ENCODE measurements at places on chromosomes 12 and 14.

GRCh38 chr14:45212231-45212630 lies 40.8 kb downstream of the MIS18BP1 start:
- no peak for DNase-seq

DNA sequence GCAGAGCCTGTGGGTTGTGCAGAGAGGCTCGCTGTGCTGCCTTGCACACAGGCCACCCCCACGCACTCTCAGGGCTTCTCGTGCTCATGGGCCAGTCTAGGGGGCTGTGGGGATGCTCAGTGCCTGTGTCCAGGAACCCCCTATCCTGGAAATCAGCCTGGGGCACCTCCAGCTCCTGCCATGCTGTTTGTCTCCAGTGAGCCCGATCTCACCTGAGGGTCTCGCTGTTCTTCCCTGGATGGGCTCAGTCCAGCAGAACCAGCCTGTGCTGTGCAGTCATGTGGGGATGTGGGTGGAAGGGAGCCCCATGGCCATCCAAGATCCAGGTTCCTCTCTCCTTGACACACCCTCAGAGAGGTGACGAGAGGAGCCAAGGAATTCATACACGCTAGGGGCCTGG lies 26.7 kb downstream of the SERPINA1 start:
- DNase-seq, result no peak

DNA sequence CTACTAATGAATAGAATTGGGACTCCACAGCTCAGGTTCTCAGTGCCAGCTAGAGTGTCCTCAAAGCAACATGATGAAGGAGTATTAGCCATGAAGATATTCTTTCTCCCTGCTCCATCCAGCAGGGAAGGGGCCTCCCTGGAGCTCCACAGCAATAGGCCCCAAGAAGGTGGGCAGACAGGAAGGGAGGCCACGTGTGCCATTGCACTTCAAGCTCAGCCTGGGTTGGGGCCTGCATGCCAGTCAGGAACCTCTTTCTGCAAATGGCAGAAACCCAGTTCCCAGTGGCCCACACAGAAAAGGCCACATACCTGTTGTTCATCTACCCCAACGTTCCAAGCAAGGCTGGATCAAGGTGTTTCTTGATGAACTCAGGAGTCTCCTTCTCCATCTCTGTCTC lies 357.5 kb upstream of the SFSWAP start:
- no peak for DNase-seq

GRCh38 chr12:24853588-24853987 lies 95.3 kb downstream of the BCAT1 start:
- peak; percentile 38 for DNase-seq

DNA sequence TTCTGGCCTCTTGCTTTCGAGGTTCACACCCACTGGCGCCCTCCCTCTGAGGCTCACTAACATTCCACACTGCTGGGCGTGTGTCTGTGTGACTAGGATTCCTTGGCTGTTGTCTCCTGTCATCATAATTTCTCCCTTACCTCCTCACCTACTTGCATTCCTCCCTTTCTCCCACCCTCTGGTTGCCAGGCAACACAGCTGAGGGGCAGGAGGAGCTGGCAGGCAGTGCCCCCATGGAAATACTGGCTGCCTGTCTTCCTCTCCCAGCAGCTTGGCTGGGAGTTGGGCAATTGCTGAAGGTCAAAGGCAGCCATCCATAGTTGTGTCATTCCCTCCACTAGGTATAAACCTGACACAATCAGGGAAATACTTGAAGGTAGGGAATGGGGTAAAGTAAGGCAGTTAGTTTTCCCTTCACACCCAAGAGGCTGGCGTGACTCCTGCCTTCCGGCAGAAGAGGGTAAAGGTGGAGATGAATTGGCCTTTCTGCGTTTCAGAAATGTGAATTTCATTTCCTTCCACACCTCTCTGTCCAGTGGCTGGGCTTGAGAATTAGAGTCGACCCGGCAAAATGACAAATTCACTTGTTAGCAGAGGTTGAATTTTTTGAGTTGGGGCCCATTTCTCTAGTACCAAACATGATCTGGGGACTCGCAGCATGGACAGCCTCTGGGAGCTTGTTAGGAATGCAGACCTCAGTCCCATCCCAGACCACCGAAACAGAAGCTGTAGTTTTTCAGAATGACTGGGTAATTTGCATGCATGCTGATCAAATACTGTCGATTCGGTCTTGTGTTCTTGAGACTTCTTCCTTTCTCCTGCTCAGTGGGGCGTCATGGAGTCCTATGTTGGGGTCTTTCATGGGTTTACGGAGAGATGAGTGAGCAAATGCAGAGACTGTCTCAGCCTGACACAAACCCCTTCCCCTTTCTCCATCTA lies 24.3 kb upstream of the EMP1 start:
- peak; percentile 87 for DNase-seq

DNA sequence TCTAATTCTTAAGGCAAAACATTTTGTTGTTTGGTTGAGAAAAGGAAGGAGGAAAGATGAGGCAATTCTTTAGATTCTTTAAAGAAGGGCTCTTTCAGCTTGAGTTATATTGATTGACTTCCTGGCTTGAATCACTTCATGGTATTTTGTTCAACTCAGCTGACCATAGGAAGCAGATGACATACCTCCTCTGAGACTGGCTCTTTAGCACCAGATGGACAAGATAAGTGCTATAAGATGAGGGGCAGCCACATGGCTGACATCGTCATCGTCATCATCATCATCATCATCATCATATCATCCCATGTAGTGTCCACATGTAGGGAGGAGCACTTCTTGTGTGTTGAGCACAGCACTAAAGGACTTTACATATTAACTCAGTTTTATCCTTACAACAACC lies 81.3 kb downstream of the SSPN start:
- DNase-seq, result peak; percentile 27

- DNase-seq, result no peak
Measured at GRCh38 chr12:39401459-39401858, 41.5 kb downstream of the KIF21A start.

DNA sequence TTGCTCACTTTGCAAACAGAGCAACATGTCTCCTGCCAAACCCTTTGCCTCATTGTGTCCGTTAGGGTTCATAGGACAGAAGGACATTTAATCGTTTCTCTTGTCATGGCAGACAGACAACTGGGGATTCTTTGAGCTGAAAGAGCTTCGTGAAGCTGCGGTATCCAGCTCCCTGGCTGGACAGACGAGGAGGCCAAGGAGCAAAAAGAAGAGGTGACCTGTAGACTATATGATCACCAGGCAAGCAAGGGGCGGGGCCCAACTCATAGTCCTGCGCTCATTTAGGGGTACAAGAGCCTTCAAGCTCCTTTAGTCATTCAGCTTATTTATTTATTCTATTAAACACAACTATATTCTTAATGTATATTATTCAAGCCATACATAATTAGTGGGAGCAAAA lies 66.8 kb upstream of the VRK1 start:
- DNase-seq, result no peak

- DNase-seq, result no peak
Measured at GRCh38 chr14:89543425-89543790, 126.4 kb upstream of the FOXN3 start.

GRCh38 chr14:74516451-74517160 lies 23.0 kb downstream of the ISCA2 start:
- no peak for DNase-seq

- DNase-seq, result peak; percentile 39
Measured at GRCh38 chr12:8065991-8066594, at the start of gene C3AR1. C3AR1 (minus strand) TSS chr12:8066359; CDS start chr12:8060185, 6,174 bp downstream.

- DNase-seq, result peak; percentile 25
Measured at GRCh38 chr14:44149597-44149996, 357.5 kb downstream of the FSCB start.

DNA sequence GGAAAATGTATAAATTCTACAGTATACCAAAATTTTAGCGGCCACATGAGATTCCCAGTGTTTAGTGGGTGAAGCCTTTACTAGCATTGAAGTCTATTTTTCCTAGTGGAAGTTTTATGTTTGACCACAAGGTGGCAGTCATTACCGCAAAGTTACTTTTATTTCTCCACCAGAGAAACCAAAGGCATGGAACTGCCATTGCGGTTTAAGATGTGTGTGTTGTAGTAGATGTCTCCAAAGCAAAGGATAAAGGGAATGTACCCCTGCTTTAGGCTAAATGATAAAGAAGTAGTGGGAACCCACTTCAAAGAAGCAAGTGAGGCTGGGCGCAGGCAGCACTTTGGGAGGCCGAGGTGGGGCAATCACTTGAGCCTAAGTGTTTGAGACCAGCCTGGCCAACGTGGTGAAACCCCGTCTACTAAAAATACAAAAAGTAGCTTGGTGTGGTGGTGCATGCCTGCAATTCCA lies 140.5 kb downstream of the PRKCH start:
- peak; percentile 79 for DNase-seq

DNA sequence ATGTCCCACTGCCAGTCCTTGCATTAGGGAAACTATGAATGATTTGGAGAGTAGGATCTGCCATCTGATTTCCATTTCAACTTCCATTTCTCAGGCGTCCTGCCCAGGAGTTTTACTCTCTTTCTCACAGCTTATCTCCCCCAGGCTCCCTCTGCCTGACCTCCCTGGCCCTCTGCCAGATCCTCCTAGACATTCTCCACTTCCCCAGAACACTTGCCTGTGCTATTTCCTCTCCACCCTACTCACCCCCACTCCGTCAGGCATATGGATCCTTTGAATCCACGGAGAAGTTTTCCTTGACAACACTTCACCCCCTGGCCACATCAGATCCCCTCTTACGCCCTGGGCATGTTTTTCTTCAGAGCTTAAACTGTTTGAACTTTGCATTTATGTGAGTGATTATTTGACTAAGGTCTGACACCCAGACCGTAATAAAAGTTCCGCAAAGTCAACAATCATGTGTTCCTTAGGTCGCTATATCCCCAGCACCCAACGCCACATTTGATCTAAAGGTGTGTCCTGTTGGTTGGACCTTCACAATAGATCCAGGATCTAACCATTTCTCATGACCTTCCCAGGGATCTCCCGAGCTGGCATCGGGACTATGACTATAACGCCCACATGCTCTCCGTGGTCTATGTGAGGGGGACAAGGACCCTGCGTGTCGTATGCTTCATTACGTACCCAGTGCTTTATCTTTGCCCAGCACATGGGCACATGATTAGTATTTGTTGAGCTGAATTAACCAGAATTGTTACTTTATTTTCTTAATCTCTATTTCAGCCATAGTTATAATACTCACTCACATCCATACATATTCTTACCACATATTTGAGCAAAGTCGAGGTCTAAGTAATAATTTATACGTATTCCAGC lies 255.8 kb upstream of the FOXN3 start:
- DNase-seq, result no peak

Measured in kidney glomerular epithelial cell (primary cell).